NCI-H2081 (cell line): ENCODE measurements at places on chromosomes 2 and 18.

DNA sequence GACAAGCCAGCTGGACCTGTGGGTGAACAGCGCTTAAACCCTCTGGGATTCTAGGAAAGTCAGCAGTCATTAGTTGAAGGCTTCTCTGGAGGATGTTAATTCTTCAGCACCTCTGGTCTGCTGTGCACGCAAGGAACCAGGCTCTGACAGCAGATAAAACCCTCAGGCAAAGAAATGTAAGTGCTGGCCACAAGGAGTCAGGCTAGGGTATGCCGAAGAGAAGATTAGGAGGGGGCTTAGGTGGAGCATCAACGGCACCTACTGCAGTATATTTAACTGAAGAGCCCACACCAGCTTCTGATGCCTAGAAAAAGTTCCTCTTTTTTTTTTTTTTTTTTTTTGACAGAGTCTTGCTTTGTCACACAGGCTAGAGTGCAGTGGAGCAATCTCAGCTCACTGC lies 304.2 kb upstream of the MC4R start:
- no peak for DNase-seq

DNA sequence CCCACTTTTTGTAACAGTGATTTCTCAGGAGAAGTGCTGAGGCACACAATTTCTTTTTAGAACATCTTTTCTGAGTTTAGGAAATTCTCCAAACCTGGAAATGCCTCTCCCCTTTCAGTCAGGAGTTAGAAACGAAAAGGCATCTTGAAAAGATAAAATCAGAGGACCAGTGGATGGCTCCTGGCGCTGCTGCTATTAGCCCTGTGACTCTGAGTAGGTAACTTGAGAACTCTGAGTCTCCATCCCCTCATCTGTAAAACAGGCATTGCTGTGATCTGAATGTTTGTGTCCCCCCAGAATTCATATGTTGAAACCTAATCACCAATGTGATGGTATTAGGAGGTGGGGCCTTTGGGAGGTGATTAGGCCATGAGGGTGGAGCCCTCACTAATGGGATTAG lies 50.2 kb downstream of the EHD3 start:
- DNase-seq, result no peak

- no peak for DNase-seq
These were observed 472.7 kb downstream of the CMPK2 start for GRCh38 chr2:6392966-6393365.

- no peak for DNase-seq
These were observed 137.4 kb upstream of the FBXO11 start for GRCh38 chr2:48043746-48044145.

DNA sequence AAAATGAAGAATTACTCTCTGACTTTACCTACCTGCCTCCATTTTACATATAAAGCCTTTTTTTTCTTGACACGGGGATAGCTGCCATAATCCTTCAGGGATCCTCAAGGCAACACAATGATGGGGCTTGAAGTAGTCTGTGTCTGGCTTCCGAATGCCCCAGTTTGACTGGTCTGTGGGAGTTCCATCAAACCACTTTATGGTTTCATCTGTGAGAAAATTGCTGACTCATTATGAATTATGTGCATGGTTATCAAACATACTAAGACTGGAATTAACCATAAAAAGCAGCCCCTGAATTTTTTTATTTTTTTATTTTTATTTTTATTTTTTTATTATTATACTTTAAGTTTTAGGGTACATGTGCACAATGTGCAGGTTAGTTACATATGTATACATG lies 117.5 kb downstream of the PLA2R1 start:
- no peak for DNase-seq

- DNase-seq, result no peak
These were observed 227.7 kb downstream of the VAPA start for GRCh38 chr18:10141559-10141958.

- no peak for DNase-seq
These were observed 310.2 kb upstream of the NRP2 start for GRCh38 chr2:205372141-205372540.

DNA sequence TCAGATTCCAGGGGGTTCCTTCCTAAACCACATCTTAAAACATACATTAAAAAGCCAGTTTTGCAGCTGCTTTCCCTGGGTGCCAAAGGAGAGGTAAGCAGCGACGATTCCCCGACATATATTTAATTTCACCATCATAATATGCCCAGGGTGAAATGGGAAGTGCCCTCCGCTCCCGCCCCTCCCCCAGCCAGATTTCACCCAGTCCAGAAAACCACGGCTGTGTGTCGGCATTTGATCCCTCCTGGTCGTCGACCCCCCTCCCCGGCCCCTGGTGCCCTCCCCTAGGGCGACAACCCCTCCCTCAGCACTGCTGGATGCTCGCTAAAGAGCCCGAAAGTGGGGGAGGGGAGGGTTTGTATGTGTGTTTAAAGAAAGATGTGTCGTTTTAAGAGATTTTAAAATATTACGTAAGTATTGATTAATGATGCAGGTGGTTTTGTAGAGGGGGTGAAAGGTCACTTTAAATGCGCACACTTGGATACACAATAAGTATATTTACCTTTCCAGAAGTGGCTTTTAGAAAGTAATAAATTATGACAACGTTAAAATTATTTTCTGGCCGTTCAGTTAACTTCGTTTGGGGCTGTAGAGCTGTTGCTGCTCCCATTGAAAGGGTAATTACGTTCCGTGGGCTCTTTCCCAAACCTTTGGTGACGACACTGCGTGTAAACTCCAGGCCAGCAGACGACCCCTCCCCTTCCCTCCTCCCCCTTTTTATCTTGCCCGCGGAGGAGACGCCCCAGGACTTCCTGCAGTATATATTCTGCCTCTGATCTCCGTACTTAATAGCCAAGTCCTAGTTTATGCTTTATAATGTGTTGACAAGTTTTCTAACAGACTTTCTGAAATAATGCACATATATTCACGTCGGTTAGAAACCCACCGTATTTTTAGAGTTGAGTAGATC lies 3.4 kb upstream of the BCL11A start:
- DNase-seq, result peak; percentile 51

DNA sequence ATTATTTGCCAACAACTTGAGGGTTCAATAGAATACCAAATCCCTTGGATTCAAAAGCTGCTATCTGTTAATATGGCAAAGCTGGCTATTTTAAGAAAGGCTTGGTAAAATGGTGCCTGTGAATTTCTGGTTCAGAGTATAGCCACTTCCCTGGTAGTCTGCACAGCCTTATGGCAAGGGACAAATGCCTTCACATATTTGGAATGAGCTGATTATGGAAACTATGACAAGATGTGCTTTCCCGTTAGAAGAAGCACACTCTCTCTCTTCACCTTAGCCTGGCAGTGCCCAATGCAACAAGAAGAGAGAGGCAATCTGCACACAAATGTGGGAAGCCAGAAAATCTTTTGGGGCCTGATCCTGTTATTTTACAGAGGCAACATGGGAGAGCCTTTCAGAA lies 47.5 kb upstream of the MAP3K20 start:
- no peak for DNase-seq

- no peak for DNase-seq
These were observed 78.1 kb downstream of the SPHKAP start for GRCh38 chr2:228103379-228103778.

DNA sequence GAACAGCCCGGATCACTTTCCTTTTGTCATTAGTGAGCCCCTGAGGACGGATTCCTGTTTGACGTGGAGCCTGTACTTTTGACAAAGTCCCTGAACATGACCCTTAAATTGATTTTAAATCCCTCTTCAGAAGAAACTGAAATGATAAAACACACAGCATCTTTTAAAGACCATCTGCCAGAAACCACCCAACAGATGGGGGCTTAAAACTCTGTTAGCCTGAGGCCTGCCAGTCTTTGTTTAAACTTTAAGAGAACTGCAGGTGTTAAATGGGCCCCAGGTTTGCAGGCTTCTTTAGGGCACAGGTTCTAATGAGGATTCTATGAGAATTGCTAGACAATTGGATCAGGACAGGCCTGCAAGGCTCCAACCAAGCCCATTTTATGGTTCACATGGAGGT lies 177.9 kb downstream of the ALK start:
- no peak for DNase-seq

DNA sequence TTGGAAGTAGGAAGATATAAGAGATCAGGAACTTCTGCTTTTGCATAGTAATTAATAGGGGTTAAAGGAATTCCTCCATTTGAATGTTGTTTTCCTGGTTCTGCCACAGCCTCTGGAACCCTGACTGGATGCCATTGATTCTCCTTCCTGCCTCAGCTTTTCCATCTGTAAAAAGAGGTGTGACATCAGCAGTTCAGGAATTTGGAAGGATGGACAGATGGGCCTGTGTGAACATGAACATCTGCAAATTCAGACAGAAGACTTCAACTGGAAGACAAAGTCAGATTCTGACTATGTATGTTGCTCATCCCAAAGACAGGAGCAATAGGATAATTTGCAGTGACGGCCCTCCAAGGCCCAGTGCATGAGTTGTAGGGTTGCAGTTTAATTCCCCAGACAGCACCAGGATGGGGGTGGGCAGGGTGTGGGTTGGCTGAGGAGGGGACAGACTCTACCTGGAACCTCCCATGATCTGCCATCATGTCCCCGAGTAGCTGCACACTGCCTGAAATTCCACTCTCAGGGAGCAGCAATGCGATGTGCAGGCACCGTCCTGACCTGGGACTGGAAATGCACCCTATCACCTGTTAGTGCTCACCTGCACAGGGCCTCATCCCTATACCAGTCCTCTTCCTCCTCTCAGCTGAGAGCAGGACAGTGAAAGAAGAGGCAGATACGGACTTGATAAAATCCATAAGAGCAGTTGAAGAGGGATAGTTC lies 98.9 kb upstream of the EPAS1 start:
- DNase-seq, result no peak

DNA sequence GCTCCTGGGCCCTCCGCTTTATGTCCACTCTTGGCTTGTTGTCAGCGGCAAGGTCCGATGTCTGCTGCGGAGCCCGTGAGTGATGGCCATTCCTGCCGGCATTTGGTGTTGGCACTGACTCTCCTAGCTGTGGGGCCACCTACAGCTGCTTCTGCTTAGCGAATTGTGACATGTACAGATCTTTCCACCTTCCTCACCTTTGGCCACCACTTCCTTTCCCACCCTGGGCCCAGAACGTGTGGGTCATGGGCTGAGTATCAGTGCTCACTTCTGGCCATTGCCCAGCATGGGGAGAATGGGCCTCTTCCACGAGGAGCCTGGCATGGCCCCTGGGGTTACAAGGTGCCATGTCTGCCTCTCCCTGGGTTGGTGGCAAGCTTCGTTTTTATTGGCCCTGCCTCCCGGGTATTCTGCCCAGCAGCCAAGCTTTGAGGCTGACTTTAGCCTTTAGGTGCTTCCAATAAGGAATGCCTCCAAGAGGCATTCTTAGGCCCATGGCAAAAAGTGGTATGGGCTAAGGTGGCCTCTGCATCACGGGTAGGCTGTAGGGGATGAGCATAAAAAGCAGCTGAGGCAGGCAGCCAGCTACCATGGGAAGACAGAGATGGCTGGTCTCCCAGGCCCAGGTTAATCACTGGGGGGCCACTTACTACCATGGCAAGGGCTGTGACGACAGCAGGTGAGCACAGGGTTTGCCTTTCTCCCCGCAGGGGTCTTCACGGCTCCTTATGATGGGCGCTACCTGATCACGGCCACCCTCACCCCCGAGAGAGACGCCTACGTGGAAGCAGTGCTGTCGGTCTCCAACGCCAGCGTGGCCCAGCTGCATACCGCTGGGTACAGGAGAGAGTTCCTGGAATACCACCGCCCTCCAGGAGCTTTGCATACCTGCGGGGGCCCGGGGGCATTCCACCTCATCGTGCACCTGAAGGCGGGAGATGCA lies 65.8 kb downstream of the EMILIN2 start:
- DNase-seq, result no peak

DNA sequence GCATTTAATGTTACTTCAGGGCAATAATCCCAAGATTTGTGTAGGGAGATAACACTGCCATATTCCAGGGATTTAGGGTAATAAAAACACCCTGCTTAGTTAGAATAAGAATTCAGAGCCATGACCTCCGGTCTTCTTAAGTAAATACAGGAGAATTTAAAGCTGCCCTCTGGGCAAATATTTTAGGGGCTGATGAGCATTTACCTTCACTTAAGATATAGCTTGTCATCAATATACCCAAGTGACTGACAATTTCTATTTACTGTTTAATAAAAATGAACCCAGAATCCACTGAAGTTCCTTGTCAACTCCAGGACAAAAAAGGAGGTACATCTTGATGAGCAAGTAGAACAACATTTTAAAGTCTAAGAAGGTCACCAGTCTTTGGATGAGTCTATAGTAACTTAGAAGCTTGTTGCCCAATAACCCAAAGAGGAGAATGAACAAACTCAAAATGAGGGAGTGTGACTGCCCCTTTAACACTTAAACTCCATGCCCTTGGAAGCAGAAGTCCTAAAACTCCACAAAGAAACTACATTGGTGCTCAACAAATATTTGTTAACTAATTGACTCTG lies 24.3 kb upstream of the IKZF2 start:
- no peak for DNase-seq

DNA sequence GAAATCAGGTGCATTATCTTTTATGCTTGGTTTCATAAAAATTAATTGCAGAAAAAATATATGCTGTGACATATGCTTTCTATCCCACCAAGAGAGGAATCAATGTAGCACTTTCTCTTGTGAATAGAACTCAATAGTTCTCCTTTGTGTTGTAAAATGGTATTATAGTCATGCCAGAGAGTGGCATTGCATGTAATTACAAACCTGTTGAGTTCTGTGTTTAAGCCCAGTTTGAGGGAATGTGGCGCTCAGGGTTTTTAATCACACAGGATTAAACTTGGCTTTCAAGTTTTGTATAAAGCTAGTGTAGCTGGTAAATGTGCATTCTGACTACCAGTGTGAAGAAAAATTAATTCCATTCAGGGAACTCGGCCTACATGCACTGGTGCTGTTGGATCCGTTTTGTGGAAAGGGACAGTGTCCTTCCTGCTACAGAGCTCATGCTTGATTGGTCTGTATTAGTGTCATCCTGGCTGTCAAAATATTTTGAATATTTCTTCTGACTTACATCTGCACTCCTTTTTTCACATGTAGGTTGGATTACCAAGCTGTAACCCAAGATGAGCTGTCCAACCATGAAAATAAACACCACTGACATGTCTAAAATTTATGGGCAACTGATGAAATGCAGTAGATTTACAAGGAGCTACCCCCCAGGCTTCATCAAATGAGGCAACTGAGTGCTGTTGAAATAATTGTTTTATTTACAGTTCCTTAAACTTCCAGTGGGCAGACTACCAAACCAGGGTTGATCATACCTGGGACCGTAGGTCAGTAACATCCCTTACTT lies 80.3 kb downstream of the SLC4A3 start:
- no peak for DNase-seq

GRCh38 chr2:63926815-63927214 lies 85.1 kb downstream of the UGP2 start:
- DNase-seq, result no peak

DNA sequence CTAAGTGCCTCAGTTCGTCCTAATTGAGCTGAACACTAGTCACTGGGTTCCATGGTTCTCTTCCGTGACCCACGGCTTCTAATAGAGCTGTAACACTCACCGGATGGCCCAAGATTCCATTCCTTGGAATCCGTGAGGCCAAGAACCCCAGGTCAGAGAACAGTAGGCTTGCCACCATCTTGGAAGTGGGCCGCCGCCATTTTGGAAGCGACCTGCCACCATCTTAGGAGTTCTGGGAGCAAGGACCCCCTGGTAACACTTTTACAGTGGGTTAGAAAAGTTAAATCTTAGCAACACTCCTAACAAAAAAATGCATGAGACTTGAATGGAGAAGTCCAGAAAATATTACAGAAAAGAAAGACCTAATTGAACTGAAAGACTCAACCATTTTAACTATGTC lies 84.5 kb downstream of the TMEM18 start:
- DNase-seq, result no peak

GRCh38 chr18:2903006-2903405 lies 56.2 kb downstream of the EMILIN2 start:
- no peak for DNase-seq
